Lung (tissue), 17 donors: ENCODE measurements at places on chromosomes 1 and 21. TPM values are rescaled to one million over a fixed set of nuclear protein-coding genes. Genes with fewer than 3 reads are reported as not detected.

DNA sequence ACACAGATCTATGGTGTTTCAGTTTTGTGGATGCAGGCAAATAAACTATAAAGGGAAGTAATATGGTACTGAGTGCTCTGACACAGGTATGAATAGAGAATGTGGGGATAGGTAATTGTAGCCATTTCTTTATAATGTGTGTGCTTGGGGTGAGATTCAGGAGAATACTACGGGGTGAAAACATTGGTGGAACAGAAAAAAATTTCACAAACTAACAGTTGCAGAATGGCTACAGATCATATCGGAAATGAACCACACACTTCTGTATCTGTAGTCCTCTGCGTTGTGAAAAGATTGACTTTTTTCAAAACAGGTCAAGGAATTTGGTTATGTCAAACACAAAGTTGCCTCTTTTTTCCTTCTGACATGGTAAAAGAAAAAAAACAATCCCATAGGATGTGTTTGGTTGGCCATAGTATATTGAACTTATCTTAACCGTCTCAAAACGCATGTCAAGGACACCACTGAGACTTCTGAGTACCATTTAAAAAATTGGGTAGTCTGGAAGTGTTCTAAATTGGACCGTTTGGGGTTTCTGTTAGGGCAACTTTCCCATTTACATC, 1.1 kb upstream of the CDC73 start:
- no peak for DNase-seq

- DNase-seq: no peak
Observed at GRCh38 chr1:4019606-4020331, 119.7 kb upstream of the C1orf174 start.

GRCh38 chr1:162666006-162666645, 33.9 kb downstream of the DDR2 start:
- DNase-seq: no peak

GRCh38 chr1:160806109-160806665, 10.2 kb downstream of the LY9 start:
- no peak for DNase-seq

Gene S100B
- total RNA-seq: 5.6 TPM
